Thymus (tissue), 14 donors: ENCODE measurements at places on chromosomes 2 and 18. TPM values are rescaled to one million over a fixed set of nuclear protein-coding genes. Genes with fewer than 3 reads are reported as not detected.

The MATN3 gene
- 0.05 TPM for total RNA-seq

The CTLA4 gene
- 10.6 TPM for total RNA-seq

DNA sequence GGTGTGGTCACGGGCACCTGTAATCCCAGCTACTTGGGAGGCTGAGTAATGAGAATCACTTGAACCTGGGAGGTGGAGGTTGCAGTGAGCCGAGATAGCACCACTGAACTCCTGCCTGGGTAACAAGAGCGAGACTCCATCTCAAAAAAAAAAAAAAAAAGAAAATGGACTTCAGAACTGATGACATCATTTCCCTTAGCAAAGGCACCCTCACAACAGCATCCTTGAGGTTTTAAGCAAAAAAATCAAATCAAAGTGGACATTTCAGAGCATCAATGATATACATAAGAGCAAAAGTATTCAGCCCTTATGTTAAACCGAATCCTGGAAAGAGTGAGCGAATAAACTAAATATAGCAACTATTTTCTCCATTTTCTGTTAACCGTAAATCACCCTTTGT is 45.3 kb downstream of the EPB41L3 start:
- no peak for DNase-seq

DNA sequence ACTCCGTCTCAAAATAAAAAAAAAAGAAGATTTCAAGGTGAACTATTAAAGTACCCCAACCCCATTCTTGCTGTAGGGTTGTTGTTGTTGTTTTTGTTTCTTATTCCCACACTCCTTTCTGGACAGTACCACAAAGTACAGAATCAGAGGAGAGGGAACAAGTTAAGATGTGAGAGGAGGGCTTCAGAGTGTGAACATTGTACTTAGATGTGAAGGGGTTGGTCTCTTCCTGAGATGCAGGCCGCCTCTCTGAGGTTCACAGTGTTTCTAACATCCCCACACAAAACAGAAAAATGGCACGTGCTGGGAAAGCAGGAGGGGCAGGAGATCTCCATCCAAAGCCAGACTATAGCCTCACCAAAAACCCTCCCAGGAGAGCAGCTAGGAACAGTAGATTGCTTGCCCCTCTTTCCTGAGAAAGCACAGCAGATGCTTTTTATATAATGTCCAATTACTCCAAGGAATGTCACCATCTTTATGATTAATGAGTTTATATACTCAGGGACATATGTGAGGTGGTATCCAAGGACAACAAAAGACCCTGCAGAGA is 22.6 kb downstream of the ADD2 start:
- DNase-seq = no peak

DNA sequence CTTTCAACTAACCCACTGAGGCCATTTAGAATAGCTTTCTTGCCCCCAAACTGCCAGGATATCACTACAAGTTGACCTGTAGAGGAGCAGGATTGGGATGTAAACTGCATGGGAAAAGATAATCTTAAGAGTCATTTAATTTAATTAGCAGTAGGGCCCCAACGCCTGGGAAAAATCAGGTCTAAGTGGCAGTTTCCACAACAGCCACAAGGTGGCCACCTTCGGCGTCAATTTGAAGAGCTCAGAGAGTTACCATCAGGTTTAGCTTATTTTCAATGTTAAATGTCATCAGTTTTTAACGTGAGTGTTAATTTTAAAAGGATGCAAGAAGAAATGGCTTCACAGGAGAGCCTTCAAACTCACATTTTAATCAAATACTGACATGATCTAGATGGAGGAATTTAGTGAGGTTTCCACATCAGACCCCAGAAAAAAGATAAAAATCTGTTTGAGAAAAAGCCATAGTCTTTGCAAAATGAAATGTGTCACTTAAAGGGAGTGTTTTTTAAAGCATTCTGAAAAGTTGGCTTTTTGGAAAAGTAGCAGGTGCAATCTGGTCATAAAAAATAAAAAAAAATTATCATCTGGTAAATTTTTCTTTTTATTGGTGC is 77.3 kb upstream of the UPP2 start:
- peak; percentile 34 for DNase-seq

The ZNF396 gene
- 1.7 TPM for total RNA-seq

The ALK gene
- total RNA-seq = 0.19 TPM

The POMC gene
- 11.7 TPM for total RNA-seq

The GAD1 gene
- total RNA-seq = 1.0 TPM

GRCh38 chr18:3180325-3180724 is 39.4 kb downstream of the MYOM1 start:
- DNase-seq = no peak

DNA sequence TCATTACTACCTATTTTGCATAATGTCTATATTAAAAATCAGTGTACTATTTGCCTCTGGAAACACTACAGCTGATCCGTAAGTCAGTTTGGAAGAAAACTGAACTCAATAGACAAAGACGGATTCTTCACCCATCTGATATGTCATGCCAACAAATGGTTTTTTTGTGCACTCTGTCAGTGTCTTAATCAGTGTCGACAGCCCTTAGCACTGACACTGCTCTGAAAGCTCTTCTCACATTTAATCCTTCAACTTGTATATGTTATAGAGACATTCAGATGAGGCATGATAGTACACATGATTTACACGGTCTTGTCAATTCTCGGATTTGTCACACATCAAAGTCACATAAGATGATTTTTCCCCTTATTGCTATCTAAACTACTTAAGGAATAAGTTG is 347.5 kb upstream of the GALNT5 start:
- no peak for DNase-seq

- no peak for DNase-seq
Observed at GRCh38 chr2:68750592-68751396, 16.2 kb downstream of the ARHGAP25 start.

The NYAP2 gene
- total RNA-seq = 0.05 TPM

GRCh38 chr2:241877989-241878970 is 8.8 kb downstream of the RTP5 start:
- peak; percentile 65 for DNase-seq

The CEBPZOS gene
- 23.2 TPM for total RNA-seq

GRCh38 chr2:12950957-12951656 is 234.4 kb downstream of the TRIB2 start:
- no peak for DNase-seq

- DNase-seq = no peak
Observed at GRCh38 chr2:52342458-52342857, 1310.5 kb upstream of the NRXN1 start.

The HOXD12 gene
- total RNA-seq = not detected

DNA sequence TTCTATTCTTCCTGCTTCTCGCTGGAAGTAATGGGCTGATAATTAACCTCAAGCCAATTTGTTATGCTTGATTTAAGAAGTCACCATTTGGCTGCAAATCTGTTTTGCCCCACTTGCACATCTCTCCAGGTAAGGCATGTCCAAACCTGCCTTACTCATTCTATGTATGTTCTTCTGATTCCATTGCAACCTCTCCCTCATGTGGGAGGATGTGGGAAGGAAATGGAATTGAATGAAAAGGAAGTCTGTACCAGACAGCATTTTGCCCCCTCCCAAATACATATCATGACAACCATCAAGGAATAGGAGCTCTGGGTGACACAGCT is 131.7 kb downstream of the NRP2 start:
- no peak for DNase-seq

- no peak for DNase-seq
Observed at GRCh38 chr2:23429036-23429435, 44.1 kb downstream of the KLHL29 start.

The FAM117B gene
- 5.7 TPM for total RNA-seq

DNA sequence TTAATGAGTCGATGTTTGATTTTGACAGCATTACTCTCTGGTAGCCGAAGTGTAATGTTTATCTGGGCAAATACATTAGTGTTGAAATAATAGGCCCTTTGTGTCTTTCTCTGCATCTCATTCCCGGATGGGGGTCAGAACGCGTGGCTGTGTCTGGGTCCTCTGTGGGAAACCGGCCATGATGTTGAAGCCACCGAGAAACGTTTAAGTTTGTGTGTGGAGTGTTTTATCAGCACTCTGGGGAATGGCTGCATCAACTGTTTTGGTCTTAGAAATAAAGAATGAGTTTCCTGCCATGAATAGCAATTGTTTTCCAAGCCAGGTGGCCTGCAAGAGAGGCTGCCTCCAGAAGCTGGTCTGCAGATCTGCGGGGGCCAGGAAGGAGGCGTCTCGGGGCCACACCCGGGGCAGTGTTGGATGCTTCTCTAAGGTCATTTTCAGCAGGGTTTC is 69.7 kb downstream of the RNF144A start:
- DNase-seq = no peak

DNA sequence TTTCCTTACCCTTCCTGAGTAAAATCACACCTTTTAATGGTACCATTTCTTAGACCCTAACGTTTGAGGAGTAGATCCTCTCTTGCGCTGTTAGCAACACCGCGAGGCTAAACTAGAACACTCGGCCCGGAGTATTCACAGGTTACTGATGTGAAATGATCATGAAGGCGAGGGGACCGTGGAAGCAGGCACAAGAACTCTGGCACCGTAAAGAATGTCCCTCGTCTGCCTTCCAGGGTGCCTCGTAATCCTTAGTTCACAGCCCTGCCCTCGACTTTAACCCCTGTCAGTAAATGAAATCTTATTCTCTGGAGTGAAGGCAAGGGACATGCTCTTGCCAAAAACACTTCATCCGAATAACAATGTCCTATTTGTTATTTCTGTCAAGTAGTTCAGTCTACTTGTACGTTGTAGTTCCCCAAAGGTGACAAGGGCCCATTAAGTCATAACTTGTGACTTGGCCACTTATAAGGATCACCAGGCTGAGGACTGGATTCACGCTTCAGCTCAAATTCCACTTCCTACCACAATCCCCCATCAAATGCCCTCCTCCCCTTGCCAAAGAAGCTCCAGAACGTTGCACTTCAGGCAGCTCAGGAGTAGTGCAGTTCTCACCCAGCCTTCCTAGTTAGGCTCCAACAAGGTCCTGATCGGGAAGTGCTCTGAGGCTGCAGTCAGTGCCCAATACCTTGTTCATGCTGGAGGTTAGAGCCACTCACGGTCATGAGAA is 43.3 kb upstream of the ITM2C start:
- no peak for DNase-seq

DNA sequence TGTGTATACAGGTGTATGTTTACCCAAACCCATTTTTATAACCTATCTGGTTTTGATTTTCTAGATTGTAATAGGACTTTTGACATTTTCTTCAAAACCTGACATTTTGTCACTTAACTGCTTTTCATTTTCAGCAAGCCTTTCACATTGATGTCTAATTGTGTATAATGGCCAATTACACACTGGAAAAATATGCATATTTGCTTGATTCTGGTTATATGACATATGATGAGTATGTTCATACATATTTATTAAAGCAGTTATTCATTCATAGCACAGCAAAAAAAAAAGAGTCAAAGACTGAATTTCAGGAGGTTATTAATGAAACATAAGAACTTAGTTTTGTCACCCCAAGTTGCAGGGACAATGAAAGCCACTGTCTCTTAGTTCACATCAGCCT is 307.7 kb upstream of the TNP1 start:
- no peak for DNase-seq

DNA sequence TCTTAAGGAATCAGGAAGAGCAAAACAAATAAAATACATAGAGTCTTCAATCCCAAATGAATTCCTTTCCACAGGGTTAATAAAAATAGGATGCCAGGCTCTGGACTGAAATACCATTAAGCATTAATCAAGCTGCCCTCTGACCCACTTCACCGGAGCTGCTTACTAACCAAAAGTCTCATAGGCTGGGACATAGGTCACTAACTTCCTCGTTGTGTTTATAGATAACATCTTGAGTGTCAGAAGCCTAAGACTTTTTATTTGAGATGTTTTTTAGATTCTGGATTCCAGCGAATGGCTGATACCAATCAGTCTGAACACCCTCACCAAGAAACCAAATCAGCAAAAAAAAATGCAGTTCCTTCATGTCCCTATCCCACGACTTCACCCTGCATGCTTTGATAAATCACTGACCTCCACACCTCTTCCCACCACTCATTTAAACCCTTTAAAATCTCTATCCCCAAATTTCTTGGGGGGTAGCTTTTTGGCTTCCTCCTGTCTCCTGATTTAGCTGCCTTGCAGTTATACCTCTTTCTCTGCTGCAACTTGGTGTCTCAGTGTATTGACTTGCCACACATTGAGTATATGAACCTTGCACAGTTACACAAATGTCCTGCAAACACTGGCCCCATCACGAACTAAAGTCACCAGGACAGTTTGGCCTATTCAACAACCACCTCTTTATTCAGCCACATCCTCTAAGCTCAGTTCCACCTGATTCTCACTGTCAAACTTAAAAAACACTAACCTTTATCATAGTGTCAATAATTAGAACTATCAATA is 399.3 kb downstream of the METTL4 start:
- DNase-seq = no peak
